ENCODE measurements at places on chromosomes 4 and X. TPM values are rescaled to one million over a fixed set of nuclear protein-coding genes. Genes with fewer than 3 reads are reported as not detected.

Gene NDP
- 0.24 TPM for total RNA-seq

DNA sequence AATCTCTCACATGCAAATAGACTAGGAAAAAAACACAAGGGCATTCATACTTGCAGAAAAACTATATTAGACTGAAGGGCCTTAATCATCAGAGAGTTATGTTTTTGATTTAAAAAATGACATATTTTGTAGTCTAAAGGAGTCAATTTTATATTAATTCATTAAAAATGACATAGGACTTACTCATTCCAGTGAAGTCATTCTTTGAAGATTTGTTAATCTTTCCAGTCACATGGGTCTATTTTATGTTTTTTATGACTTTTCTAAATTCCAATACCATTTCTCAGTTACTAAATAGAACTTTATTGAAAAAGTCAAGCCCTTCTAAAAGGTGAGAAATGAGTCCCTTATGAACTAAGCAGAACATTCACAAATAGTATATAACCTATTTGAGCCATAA, 743.8 kb upstream of the INTU start:
- no peak for DNase-seq
- no peak overlapping the region for H3K27ac ChIP-seq
- H3K4me3 ChIP-seq, result no peak overlapping the region
- H3K27me3 ChIP-seq, result no peaks in the 10 kb centered on the region

GRCh38 chr4:178395798-178396197, 953.6 kb upstream of the AGA start:
- no peaks in the 10 kb centered on the region for H3K27me3 ChIP-seq
- H3K4me3 ChIP-seq, result no peak overlapping the region
- no peak for DNase-seq
- H3K27ac ChIP-seq, result no peak overlapping the region
- H3K36me3 ChIP-seq, result no peaks in the 10 kb centered on the region

Gene PNMA5
- not detected for total RNA-seq

Gene RHOH
- total RNA-seq, result 4.1 TPM

Gene CYBB
- 43.2 TPM for total RNA-seq

DNA sequence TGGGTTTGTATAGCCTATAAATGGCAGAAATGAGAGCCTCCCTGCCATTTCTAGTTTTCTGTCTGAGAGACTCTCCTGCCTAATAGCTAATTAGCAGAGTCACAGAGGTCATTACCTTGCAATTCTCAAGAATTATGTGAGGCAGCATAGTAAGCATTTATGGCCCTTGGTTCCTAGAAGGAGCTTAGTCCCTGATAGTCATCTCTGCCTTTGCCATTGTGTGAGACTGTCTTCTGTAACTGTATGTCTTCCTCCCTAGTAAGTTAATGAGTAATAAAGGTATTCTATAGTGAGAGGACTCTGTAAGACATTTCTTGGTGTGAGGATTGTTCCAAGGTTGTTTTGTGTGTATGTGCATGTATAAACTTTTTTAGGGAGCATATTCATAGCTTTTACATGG, 108.7 kb downstream of the AR start:
- no peaks in the 10 kb centered on the region for H3K27me3 ChIP-seq
- H3K36me3 ChIP-seq, result no peaks in the 10 kb centered on the region
- DNase-seq, result no peak
- H3K4me1 ChIP-seq, result no peaks in the 10 kb centered on the region
- H3K4me3 ChIP-seq, result no peak overlapping the region

Gene HSFX1
- 3.5 TPM for total RNA-seq

GRCh38 chr4:59518005-59518823, 1681.9 kb upstream of the ADGRL3 start:
- DNase-seq, result peak; percentile 66
- H3K36me3 ChIP-seq, result no peaks in the 10 kb centered on the region
- H3K4me3 ChIP-seq, result no peak overlapping the region
- no peaks in the 10 kb centered on the region for H3K4me1 ChIP-seq
- H3K27me3 ChIP-seq, result no peaks in the 10 kb centered on the region

DNA sequence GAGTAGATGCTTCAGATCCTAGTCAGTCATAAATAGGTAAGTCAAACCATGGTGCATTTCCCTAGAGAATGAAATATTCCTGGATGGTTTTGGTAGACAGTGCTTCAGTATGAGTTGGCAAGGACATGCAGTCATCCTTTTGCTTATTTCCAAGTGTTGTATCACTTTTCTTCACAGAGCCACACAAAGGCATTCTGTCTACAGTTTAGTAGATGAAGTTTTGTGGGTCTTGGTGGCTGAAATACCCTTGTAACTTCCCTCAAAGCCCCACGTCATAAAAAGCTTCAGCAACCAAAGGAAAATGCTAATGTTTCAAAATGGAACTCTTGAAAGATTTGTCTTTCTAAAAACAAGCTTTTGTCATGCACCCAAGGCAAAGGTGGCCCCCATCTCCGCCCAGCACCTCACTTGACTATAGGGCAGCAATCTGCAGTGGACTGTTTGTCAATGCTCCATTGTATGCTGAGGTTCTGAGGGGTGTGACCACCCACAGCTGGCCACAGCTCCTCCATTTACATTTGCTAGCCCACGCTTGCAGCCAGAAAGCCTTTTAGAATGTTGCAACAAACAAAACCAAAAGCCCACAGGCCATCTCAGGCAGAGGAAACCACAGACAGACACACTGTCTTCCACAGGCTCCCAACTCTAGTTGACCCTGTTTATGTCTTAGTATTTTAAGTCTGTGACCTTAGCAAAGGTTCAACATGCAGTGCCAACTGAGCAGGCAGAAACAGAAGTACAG, 87.1 kb upstream of the FAM9C start:
- H3K27me3 ChIP-seq, result no peaks in the 10 kb centered on the region
- H3K4me1 ChIP-seq, result no peaks in the 10 kb centered on the region
- H3K27ac ChIP-seq, result no peak overlapping the region
- DNase-seq, result no peak

DNA sequence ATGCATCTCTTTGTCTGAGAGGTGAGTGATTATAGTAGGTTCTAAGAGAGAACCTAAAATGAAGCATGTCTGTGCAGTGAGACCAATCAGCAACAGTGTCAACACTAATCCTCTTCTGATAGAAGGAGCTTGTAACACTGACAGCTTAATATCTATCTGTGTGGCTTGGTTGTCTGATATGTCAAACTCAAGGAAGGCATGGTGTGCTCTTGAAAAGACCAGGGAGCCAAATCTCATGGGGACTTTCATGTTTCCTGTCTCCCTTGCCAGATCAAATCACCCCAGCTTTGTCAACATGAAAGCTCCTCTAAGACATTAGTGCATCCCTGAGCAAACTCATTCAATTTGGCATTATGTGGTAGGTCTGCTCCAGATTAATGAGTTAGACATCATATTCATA, 95.4 kb downstream of the ANOS1 start:
- no peaks in the 10 kb centered on the region for H3K4me1 ChIP-seq
- no peak overlapping the region for H3K27ac ChIP-seq
- no peaks in the 10 kb centered on the region for H3K27me3 ChIP-seq
- H3K4me3 ChIP-seq, result no peak overlapping the region
- H3K36me3 ChIP-seq, result no peaks in the 10 kb centered on the region

GRCh38 chrX:65690057-65690855, 22.8 kb downstream of the MSN start:
- H3K27ac ChIP-seq, result no peak overlapping the region
- no peak overlapping the region for H3K4me3 ChIP-seq
- DNase-seq, result peak; percentile 74

Gene TGIF2LX
- not detected for total RNA-seq

DNA sequence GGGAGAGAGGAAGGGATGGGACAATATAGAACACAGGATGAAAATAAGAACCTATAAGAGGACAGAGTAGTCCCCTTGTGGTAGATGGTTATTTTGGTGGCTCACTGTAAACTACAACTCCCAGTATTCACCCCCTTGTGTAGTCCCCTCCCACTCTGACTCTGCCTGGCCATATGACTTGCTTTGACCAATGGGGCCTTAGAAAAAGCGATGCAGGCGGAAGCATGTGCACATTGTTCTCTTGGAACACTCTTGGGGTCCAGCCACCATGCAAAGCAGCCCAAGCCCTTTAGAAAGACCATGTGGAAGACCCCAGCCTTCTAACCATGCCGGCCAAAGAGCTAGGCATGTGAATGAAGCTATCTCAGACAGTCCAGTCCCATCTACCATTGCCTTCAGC, 415.0 kb downstream of the BCOR start:
- no peaks in the 10 kb centered on the region for H3K27me3 ChIP-seq
- DNase-seq, result no peak
- no peaks in the 10 kb centered on the region for H3K36me3 ChIP-seq
- no peaks in the 10 kb centered on the region for H3K4me1 ChIP-seq
- no peak overlapping the region for H3K27ac ChIP-seq
- H3K4me3 ChIP-seq, result no peak overlapping the region

All from aorta (tissue), 5 donors.